Omental fat pad (tissue), 4 donors: ENCODE measurements at places on chromosomes 4 and X.

GRCh38 chr4:44674471-44674870 is 3.7 kb upstream of the GUF1 start:
- DNase-seq, result no peak

- no peak for DNase-seq
These were observed 496.5 kb upstream of the LCORL start for GRCh38 chr4:18518098-18518497.

- DNase-seq, result no peak
These were observed 17.7 kb downstream of the CD99L2 start for GRCh38 chrX:150880808-150881165.

DNA sequence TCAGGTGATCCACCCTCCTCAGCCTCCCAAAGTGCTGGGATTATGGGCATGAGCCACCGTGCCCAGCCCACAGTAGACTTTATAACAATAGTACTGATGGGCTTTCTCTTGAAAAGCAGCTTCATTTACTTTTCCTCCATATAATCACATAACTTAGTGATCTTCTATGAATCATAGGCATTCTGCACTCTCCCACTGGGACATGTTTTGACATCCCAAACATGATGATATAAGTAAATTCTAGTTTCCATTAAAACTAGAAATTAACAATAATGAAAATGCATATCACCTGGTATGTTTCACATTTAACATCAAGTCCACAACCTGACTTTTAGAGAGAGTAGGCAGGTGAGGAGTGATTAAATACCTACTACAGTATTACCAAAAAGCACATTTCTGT is 96.5 kb downstream of the CAMK2D start:
- no peak for DNase-seq

GRCh38 chr4:146267826-146268225 is 53.5 kb downstream of the REELD1 start:
- DNase-seq, result no peak

DNA sequence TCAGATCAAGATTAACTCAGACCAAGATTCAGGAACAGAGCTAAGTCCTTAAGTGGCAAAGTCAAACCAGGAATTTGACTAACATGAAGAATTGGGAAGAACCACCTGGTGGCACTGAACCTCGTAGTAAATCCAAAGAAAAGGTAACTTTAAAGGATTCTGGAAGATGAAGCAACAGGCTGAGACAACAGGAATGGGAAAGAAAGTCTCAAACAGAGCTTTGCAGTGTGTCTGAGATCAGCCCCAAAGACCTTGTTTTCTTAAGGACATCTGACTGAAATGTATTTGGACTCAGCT is 126.1 kb downstream of the ASB9 start:
- no peak for DNase-seq

DNA sequence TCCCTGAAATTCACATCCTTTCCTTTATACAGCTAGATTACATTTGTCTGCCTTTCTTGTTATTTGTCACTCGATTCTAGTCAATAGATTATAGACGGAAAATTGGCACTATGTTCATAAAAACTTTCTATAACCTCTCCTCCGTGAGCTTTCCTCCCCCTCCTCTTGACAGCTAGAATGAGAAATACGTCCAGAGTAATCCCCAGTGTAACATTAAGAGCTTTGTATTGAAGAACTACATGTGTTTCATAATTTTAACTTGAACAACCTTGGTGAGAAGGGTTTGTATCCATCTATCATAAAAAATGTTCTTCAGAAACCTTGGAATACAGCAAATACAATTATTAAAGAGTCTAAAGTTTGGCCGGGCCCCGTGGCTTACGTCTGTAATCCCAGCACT is 1707.4 kb downstream of the PCDH7 start:
- no peak for DNase-seq
